Muscle of leg (tissue), 16 donors: ENCODE measurements at places on chromosomes 1 and 21. TPM values are rescaled to one million over a fixed set of nuclear protein-coding genes. Genes with fewer than 3 reads are reported as not detected.

Gene SYNJ1
- polyA plus RNA-seq, result 5.6 TPM

- no peak for DNase-seq
Measured at GRCh38 chr1:171550050-171550449, 64.7 kb downstream of the PRRC2C start.

GRCh38 chr1:195872376-195872775, 735.9 kb downstream of the KCNT2 start:
- DNase-seq, result no peak

DNA sequence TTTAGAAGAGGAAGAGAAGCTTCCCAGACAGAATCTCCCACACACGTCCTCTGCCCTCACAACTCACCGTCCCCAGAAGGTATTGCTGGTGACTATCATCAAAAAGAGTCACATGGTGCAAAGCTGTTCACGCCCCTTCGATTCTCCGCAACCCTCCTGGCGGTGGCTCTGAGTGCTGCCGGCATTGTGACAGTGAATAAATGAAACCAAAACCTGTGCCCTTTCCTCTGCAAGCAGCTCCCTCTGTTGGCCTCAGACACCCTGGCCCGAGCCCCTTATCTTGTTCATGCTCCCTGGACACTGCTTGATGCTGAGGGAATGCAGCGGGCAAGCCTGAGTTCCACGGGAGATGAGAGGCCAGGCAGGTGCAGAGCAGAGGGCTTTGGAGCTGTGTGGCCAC, 510.3 kb downstream of the NPHP4 start:
- no peak for DNase-seq

DNA sequence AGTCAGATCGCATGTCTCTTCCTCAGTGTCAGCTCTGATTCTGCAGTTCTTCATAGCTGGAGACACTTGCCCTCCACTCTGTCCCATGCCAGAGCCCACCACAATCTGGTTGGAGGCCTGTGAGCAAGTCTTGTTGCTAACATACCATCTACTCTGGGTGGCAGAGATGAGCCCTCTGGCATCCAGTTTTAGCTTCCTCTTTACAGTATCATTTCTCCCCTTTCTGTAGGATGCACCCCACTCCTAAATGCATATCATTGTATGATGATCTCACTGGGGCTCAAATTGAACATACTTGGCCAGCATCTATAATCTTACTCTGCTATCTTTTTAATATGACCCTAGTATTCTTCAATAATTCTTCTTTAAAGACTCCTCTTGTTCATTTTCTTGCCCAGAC, 16.9 kb downstream of the PCNX2 start:
- no peak for DNase-seq

DNA sequence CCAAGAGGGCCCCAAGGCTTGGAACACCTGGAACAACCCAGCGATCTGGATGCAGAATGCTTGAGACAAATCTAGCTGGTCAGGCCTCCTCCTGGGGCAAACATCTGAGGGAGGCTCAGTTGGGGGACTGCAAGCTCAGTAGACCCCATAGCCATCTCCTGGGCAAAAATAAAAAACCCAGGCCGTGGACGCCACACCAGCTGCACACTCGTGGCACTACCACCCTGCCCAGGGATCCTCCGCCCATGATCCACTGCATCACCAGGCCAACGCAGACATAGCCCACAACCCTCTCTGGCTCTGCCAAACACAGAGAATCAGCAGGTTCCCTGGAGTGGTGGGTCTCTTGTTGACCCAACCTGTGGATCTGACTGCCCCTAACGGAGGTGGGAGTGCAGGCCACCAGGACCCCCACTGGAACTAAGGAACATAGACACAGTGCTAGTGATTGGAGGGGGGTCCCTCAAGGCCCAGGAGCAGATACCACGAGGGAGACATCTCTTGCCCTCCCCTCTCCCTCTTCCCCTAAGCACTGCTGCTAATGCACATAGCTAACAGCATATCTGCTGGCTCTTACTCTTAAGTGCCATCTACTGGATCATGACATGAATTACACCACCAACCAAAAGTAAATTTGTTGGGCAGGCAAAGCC, 147.2 kb downstream of the CHD1L start:
- DNase-seq, result peak; percentile 46

DNA sequence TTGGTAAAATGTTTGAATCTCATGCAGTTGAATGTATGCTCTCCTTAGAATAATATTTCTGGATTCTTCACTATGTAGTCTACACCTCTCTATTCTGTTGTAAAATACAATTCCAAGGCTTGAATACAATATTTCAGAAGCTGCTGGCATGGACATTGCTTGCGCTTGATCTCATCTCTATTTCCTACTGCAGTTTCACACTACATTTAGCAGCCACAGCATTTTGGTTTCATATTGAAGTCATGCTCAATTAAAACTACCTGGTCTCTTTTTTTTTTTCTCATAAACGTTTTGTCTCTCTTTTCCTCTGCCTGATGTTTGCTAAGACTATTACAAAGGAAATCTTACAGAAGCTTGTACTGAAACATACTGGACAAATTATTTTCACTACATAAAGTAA, 631.0 kb upstream of the TMPRSS15 start:
- DNase-seq, result no peak

DNA sequence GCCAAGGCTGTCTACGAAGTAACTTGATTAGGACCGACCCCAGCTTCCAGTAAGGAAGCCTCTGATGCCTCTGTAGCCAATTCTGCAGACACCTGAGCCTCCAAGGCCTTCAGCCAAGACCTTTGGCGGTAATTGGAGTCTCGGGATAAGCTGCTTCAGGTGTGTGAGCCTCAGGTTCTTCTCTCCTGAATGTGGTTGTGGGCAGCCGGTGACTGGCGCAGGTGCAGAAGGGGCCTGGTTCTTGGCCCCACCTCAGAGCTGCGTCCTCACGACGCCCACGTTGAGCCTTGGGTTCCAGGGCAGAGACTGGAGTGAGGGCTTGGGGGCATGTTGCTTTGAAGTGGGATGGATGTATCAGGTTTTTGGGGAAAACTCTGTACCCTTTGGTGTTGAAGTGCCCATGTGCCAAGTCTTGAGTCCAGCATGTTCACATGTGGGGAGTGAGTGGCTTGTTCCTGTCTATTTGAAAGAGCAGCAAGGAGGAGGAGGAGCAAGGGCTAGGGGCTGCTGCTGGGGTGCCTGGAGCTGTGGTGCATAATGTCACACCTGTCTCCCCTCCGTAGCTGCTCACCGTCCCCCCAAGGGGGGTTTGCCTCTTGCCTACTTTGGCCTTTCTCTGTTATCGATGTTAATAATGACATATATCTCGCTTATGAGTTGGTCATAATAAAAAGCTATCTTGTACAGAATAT, 1.4 kb downstream of the PSEN2 start:
- DNase-seq, result no peak

- DNase-seq, result peak; percentile 55
Measured at GRCh38 chr1:221735999-221736398, 5.9 kb downstream of the DUSP10 start.

DNA sequence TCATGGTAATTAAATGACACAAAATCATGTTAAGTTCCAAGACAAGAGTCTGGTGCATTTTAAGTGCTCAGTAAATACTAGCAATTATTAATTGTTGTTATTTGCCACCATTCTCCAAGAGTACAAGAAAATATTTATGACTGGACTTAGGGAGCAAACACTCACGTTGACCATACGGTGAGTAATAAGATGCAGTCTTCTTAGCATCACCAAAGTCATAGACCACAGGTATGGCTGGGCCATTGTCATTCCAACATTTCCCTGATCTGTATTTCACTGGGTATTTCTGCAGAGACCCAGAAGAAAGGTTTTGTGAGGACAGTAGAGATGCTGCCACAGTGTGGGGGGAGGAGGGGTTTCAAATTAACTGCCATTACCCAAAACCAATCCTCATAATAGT, 4.7 kb downstream of the ITLN2 start:
- DNase-seq, result no peak
